ENCODE measurements at places on chromosomes 6 and 20.

DNA sequence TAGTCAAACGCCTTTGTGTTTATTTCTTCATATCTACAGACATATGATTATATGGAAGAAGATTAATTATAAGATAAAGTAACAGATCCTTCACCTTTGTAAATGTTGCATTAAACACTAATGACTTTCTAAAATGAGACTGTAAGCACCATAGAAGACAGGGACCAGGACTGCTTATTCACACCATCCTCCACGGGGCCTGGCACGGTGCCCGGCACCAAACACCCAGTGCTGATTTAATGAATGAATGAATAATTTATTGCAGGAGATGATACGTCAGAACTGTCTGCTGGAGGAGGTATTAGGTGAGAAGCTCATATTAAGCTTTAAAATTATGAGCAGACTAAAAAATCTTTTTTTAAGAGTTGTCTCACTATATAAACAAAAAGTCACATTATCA is 88.3 kb downstream of the SLX4IP start:
- DNase-seq: no peak

DNA sequence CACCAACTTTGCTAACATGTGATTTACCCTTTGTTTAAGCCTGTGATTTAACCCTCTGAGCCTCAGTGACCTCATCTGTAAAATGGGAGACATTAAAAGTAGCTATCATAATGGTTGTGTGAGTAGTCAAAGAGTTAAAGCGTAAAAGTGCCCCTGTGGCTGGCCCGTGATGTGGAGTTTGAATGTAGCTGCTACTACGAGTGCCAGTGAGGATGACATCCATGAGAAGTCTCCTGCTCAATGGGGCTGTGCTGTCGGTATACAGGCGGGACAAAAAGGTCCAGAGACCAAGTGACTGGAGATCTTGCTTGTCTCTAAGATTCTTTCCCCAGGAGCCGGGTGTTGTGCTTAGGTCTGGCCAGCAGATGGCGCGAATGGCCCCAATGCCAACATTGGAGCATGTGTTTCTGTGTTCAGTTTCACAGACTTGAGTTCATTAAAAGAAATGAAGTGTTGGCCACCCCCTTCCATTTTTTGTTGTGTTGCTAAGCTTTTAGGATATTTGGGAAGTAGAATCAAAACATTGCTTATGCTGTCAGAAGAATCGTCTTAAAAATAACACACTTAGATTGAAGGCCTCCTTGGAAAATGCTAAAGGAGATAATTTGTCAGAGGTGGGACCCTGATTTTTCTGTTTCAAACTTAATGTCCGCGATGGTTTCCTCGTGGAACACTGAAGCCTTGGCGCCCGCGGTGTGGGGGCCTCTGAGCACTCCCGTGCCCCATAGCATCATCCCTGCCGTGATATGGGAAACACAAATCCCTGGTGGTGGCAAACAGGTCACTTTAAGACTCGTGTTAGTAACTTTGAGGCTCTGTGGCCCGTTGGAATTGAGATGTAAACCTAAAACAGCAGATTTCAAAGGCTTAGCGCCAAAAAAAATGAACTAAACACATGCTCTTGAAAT is 9.3 kb upstream of the RBM38 start:
- peak; percentile 89 for DNase-seq

DNA sequence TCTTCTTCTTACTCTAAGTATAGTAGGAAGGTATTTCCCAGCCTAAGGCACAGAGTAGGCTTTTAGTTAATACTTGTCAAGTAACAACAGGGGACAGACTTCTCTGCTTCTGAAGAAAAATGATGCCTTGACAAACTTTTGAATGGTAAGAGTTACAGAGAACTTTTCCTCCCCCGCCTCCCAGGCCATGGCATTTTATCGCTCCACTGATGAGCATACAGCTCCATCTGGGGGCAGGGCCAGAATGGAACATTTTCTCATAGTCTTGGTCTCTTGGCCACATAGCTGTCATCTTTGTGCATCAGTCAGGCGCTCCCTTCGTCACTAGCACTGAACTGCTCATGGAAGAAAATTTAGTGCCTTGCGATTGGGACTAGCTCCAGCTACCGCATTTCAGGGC is 1066.8 kb upstream of the CITED2 start:
- DNase-seq: peak; percentile 65

GRCh38 chr20:25233016-25233772 is 14.7 kb upstream of the PYGB start:
- DNase-seq: peak; percentile 76

GRCh38 chr6:5058254-5058653 is 26.9 kb upstream of the PPP1R3G start:
- DNase-seq: no peak

GRCh38 chr6:90401933-90402830 is 105.5 kb upstream of the BACH2 start:
- no peak for DNase-seq

GRCh38 chr6:131372535-131372934 is 200.5 kb upstream of the ARG1 start:
- DNase-seq: no peak

- no peak for DNase-seq
Observed at GRCh38 chr6:53605543-53606235, 59.9 kb downstream of the KLHL31 start.

DNA sequence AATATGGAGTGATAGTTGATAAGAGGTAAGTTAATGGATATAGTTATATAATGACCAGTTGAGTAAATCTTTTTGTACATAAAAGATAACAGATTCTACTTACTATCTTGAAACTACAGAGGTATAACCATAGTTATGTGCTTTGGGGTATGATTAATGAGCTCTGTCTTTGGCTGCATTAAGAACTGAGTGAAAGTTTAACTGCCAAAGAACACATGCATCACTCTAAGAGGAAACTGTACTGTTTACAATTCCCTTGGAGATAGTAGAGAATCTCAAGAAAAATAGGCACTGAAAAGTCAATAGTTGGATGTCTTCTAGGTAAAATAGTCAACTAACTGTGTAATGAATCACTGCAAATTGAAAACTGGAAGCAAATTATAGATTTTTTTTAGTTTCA is 1129.5 kb downstream of the EPHA7 start:
- no peak for DNase-seq

DNA sequence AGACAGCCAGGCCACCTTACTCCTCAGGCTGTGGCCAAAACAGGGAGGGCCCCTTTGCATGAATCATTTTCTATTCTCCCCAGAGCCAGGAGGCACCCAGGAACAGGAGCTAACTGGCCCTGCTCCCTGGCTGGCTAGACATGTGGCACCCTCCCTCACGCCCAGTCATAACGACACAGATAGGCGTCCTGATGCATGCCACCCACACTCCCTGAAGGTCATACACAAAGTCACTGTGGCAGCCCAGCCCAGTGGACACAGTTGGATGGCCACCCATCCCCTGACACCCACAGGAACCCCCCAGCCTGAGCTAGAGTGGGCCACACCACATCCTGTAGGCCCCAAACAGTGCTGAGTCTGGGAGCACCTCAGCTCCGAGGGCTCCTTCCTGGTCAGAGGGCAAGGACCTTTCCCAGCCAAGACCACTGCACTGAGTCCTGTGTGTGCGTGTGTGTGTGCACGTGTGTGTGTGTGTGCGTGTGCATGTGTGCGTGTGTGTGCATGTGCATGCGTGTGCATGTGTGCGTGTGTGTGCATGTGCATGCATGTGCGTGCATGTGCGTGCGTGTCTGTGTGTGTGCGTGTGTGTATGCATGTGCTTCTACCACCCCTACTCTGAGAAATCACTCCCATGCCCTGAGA is 21.6 kb downstream of the TFEB start:
- no peak for DNase-seq

DNA sequence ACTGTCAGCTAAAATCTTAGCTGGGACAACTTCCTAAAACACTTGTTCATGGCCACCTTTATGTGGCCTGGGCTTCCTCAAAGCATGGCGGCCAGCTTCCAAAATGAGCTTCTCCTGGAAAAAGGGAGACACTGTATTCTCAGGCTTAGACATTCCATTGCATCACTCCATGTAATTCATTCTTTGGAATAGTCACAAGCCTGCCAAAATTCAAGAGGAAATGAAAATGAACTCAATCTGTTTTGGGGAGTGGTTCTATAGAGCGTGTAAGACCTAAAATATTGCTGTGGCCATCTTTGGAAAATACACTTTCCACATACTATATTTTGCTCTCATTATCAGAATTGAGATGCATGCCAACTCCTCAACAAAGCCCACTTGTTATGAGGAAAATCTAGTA is 687.0 kb downstream of the KIF16B start:
- DNase-seq: no peak

GRCh38 chr6:39341937-39342336 is 19.4 kb upstream of the KCNK16 start:
- DNase-seq: no peak

DNA sequence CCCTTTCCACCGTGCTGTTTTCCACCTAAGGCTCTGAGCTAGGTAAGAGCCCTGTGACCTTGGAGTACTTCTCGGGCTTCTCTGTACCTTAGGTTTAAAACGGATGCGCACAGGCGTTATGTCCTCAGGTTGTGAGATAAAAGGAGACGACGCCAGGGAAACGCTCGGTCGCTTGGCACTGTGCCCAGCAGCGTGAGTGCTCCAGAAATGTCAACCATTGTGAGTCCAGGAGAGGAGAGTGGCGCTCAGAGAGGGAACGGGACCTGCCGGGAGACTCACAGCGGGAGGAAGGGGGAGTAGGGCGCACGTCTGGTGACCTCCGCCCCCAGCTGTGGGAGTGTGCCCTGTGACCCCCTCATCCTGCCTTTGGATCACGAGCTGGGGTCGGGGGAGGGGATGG is 33.8 kb upstream of the SCRT2 start:
- DNase-seq: peak; percentile 78

All from G401 (cell line).